ENCODE measurements at places on chromosomes 3 and 15. TPM values are rescaled to one million over a fixed set of nuclear protein-coding genes. Genes with fewer than 3 reads are reported as not detected.
A peak's percentile ranks its signal among the peaks of the same experiment; 100 is the strongest.

Gene CACNA2D2
- not detected for total RNA-seq

Gene PATL2
- 0.18 TPM for total RNA-seq

Gene P4HTM
- 29.1 TPM for total RNA-seq

Gene ETFA
- total RNA-seq = 148 TPM

Gene IL20RB
- total RNA-seq = 1.5 TPM

Gene SETD2
- total RNA-seq = 27.8 TPM

DNA sequence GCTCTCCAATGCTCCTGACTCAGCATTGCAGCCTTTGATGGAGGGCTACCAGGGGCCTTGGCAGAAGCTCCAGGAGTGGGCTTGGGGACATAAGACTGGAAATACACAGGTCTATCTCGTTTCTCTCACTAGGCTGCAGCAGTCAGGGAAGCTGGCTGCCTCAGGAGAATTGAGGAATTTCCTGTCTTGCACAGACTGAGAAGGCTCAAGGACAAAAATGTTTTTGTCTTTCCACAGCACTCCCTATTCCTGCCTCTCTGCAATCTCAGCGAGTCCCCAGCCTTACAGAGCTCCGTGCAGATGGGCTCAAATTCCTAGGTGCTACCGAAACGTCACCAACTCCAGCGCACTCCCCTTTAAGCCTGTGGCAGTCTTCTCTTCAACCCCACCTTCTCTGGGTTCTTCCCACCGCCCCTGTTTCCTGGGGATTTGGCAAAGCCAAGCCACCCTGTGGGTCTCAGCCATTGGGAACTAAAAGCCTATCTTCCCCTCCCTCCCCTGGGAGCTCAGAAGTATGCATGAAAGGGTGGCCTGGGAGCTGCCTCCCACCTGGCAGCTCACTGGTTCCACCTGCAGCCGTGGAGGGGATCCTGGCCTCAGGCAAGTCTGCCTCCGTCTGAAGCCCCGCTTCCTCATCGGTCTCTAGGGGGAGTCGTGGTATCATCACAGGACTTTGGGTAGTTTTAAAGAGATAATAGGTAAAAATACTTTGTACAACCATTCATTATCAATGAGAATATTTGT is 322.6 kb upstream of the FRG2C start:
- no peaks in the 10 kb centered on the region for H3K4me1 ChIP-seq
- H3K4me3 ChIP-seq = no peak overlapping the region
- peaks cover 35% of the 10 kb centered on the region for H3K27me3 ChIP-seq
- no peaks in the 10 kb centered on the region for H3K36me3 ChIP-seq
- DNase-seq = no peak

DNA sequence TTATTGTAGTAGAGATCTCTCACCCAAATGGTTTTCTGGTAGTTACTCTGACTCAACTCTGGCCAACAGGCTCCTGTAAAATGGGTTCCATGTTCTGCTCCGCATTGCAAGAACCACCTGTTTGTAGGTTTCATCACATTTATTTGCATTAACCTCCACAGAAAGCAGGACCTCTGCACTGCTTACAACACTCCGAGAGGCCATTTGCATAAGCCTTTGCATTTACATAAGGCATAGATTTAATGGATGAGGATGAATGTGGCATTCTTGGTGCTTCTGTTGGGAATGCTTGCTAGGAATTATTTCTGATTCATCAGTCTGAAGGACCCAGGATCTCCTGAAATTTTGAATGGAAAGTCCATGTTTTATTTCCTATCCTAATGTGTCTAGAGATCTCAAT is 320.1 kb downstream of the ZNF621 start:
- H3K4me1 ChIP-seq = no peaks in the 10 kb centered on the region
- H3K36me3 ChIP-seq = no peaks in the 10 kb centered on the region
- H3K27me3 ChIP-seq = peaks cover 2% of the 10 kb centered on the region
- no peak overlapping the region for H3K27ac ChIP-seq

- no peak overlapping the region for H3K4me3 ChIP-seq
- peak; percentile 93 for DNase-seq
- peak overlapping the region; percentile 79 for H3K27ac ChIP-seq
- no peaks in the 10 kb centered on the region for H3K36me3 ChIP-seq
- H3K4me1 ChIP-seq = peaks cover 28% of the 10 kb centered on the region
Measured at GRCh38 chr3:143070977-143071551, 48.5 kb upstream of the CHST2 start.

GRCh38 chr15:78838489-78838888 is 27.2 kb upstream of the ADAMTS7 start:
- peaks cover 22% of the 10 kb centered on the region for H3K27me3 ChIP-seq
- H3K4me1 ChIP-seq = peaks cover 12% of the 10 kb centered on the region
- no peaks in the 10 kb centered on the region for H3K36me3 ChIP-seq
- no peak for DNase-seq

DNA sequence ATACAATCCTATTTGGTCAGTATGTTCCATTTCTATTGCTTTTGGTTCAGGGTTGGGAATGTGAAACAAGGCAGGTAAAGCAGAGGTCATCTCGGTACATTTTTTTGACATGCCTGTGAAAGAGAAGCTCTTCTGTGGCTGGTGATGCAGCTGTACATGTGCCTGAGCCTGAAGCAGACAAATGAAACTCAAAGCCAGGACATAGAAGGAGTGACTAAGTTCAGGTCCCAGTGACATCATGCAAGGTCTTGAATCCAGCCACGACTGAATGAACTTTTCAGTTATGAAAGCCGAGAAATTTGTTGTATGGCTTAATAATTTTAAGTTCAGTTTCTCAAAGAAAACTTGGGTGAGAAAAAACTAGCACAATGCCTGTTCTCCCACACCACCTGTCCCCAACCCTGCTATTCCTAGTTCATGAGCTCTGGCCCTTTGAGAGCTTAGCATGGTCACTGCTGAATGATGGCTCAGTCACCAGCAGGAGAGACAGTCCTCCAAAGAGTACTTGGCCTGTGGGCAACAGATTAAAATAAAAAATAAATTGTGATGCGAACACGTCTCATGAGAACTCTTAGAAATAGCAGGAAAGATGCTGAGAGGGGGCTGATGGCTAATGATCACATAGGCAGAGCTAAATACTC is 600.2 kb upstream of the GRM7 start:
- no peaks in the 10 kb centered on the region for H3K4me1 ChIP-seq
- DNase-seq = no peak
- no peak overlapping the region for H3K27ac ChIP-seq
- H3K36me3 ChIP-seq = no peaks in the 10 kb centered on the region

- H3K36me3 ChIP-seq = no peaks in the 10 kb centered on the region
- no peak for DNase-seq
- H3K4me3 ChIP-seq = no peak overlapping the region
- no peaks in the 10 kb centered on the region for H3K27me3 ChIP-seq
Measured at GRCh38 chr3:178483704-178484103, 52.5 kb upstream of the KCNMB2 start.

DNA sequence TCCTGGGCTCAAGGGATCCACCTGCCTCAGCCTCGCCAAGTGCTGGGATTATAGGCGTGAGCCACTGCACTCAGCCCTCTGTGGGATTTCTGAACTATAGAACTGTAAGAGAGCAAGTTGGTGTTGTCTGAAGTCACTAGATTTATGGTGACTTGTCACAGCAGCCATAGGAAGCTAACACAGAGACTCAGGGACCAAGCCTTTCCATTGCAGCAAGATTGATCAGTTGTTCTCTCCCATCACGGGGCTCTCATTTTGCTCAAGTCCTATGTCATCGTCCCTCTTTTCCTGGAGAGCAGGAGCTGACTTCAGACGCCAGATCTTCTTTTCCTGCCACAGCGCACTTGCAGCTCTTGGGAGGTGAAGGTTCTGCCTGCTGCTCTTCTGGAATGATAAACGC is 61.0 kb downstream of the APBA2 start:
- no peaks in the 10 kb centered on the region for H3K4me1 ChIP-seq
- 0 out of 2 replicates have a peak, but pooled peaks cover 8% of the 10 kb centered on the region for H3K36me3 ChIP-seq
- no peak overlapping the region for H3K4me3 ChIP-seq

DNA sequence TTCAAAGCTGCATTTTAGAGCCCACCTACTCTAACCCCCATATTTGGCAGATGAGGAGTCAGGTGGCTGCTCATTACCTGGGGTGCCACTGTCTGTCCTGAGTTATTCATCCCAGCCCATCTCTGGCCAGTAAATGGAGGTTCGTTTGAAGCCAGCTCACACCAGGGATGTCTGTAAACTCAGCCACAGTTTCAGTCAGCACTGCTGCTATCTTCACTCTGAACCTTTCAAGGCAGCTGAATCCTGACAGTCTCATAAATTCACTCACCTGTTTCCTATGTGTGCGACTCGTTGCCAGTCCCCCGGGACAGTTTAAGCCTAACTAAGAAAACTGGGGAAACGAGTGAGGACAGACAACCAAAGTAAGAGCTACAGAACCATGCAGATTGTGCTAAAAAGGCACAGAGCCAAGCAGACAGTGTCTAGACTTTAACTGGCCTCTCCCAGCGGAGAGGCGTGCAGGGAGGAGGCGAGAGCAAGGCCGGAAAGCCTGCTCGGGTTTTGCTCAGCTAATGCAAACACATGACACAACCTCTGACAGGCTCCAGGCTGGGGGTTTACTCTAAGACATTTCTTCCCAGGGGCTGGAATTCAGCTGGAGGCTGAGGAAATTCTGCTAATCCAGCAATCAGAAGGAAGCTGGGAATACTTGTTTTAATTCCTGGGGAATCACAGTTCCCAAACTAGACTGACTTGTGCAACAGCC is 12.0 kb downstream of the FSTL1 start:
- peaks cover 96% of the 10 kb centered on the region for H3K4me1 ChIP-seq
- peak overlapping the region; percentile 84 for H3K27ac ChIP-seq
- H3K36me3 ChIP-seq = peaks cover 55% of the 10 kb centered on the region
- peak; percentile 55 for DNase-seq
- H3K27me3 ChIP-seq = 0 out of 2 replicates have a peak, but pooled peaks cover 3% of the 10 kb centered on the region

- H3K27ac ChIP-seq = no peak overlapping the region
- H3K36me3 ChIP-seq = no peaks in the 10 kb centered on the region
- no peak overlapping the region for H3K4me3 ChIP-seq
- H3K4me1 ChIP-seq = no peaks in the 10 kb centered on the region
- H3K27me3 ChIP-seq = peaks cover 1% of the 10 kb centered on the region
Measured at GRCh38 chr3:59946401-59946800, 896.6 kb upstream of the CFAP20DC start.

GRCh38 chr3:66484106-66484844 is 16.5 kb downstream of the LRIG1 start:
- DNase-seq = no peak
- H3K36me3 ChIP-seq = no peaks in the 10 kb centered on the region
- H3K27ac ChIP-seq = no peak overlapping the region
- no peak overlapping the region for H3K4me3 ChIP-seq

- H3K27me3 ChIP-seq = peaks cover 37% of the 10 kb centered on the region
- peaks cover 27% of the 10 kb centered on the region for H3K4me1 ChIP-seq
- peak overlapping the region; percentile 50 for H3K27ac ChIP-seq
Measured at GRCh38 chr3:46462511-46462910, 2.2 kb downstream of the LTF start.

- H3K4me3 ChIP-seq = no peak overlapping the region
- H3K27ac ChIP-seq = no peak overlapping the region
- peaks cover 25% of the 10 kb centered on the region for H3K36me3 ChIP-seq
Measured at GRCh38 chr15:85693277-85693676, 101.4 kb downstream of the KLHL25 start.

DNA sequence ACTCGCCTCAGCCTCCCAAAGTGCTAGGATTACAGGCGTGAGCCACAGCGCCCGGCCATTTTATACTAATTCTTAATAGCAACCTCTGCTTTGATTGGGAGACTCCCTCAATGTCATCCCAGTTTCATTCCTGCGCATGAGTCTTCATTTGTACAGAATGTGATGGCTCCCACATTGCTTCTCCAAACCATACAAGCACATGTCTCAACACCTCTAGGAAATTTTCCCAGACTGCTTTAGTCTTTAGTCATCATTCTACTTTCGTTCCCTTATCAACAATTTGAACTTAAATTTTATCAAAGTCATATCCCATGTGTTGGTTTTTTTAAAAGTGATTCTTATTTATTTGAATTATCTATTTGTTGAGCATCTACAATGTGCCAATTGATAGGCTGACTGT is 58.1 kb downstream of the SNX4 start:
- H3K36me3 ChIP-seq = peaks cover 9% of the 10 kb centered on the region
- H3K27me3 ChIP-seq = no peaks in the 10 kb centered on the region
- H3K27ac ChIP-seq = no peak overlapping the region
- no peak overlapping the region for H3K4me3 ChIP-seq
- H3K4me1 ChIP-seq = no peaks in the 10 kb centered on the region

DNA sequence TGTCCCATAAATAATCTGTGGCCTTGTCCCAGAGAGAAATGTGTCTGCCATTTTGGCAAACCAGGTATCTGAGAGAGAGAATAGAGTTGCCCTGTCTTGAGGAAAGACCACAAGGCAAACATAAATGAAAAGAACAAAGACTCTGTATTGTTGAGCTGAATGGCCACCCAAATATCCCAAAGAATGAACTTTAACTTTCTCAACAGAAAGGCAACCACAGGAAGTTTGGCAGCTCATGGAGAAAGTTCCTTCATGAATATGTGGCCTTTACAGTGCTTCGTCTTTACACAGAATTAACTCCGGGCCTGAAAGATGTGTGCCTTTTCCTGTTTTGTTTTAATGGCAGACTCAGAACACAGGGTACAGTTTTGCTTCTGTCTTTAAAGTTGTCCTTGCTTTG is 41.4 kb upstream of the THBS1 start:
- no peak overlapping the region for H3K27ac ChIP-seq
- peaks cover 2% of the 10 kb centered on the region for H3K4me1 ChIP-seq
- H3K4me3 ChIP-seq = no peak overlapping the region
- peaks cover 6% of the 10 kb centered on the region for H3K36me3 ChIP-seq
- H3K27me3 ChIP-seq = no peaks in the 10 kb centered on the region
- DNase-seq = no peak

DNA sequence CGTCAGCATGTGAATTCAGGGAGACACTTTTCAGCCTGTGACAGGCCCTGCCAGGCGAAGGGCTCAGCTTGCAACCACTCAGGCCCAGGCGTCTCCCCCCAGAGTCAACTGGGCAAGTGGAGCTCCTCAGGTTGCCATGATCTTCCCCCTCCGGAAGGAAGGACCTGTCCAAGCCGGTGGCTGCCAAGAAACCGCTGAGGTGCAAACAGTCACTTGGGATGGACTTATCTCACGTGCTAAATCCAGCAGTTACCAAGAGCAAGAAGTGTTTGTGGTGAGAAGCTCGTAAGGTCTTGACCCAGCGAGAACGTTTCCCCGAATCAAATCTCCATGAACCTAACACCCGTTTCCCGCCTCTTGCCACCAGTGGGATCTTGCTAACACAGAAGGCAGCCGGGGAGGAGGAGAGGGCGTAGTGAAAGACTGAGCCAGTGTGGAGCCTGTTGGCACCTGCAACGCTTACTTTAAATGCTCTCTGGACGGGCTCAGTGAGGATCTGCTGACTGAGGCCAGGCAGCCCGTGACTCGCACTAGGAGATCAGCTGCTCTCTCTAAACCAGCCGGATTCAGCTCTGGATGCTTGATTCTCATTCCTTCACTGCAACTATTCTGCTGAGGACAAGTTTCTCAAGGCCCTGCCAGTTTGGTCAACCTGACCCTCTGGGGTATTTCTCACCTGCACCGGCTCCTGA is 39.0 kb downstream of the IQSEC1 start:
- no peak for DNase-seq
- H3K36me3 ChIP-seq = no peaks in the 10 kb centered on the region
- H3K4me1 ChIP-seq = no peaks in the 10 kb centered on the region
- no peak overlapping the region for H3K4me3 ChIP-seq

DNA sequence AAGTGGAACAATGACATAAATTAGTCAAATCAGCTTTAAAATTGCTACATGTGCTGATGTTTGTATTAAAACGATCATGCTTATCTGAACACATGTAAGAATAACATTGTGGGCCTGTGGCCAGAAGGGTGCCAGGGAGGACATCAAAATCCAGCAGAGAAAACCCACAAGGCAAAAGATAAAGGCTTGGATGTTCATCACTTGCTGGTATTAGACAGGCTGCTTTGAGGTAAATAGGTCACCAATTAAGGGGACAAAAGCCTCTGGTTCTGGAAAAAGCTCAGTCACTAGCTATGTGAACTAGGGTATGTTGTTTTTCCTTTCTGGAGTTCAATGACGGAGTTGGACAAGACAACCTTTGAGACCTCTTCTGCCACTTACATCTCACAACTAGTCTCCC is 74.4 kb upstream of the TMEM108 start:
- H3K36me3 ChIP-seq = no peaks in the 10 kb centered on the region
- H3K4me1 ChIP-seq = no peaks in the 10 kb centered on the region
- no peak for DNase-seq
- no peak overlapping the region for H3K4me3 ChIP-seq
- H3K27ac ChIP-seq = no peak overlapping the region
- H3K27me3 ChIP-seq = no peaks in the 10 kb centered on the region

Measured in HFFc6 (cell line).